CD4-positive, CD25-positive, alpha-beta regulatory T cell (primary cell): ENCODE measurements at places on chromosomes 5 and 9. TPM values are rescaled to one million over a fixed set of nuclear protein-coding genes. Genes with fewer than 3 reads are reported as not detected.

DNA sequence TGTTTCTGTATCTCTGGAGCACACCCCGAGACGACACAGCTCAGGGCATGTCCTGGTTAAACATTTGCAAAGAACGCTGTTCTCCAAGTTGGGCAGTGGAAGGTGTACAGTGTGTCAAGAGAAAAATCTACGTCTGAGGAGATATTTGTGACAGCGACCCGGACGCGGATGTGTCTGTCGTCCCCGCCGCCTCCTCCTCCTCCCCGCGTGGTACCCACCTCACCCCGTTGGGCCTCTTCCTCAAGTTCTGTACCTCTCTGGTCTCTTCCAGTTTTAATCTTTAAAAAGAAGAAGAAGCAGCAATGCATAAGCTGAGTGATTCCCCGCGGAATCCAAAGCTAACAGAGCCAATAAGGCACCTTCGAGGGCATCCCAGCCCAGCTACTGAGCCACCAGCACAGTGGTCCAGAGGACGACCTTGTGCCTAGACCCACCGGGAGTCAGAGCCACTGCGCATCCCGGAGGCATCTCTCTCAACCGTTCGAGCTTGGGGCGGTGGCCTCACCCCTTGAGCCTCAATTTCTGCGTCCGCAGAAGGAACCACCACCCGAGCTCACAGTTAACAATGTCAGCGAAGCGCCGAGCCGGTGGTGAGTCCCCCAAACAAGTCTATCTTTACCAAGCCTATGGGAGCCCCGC lies 467 bp downstream of the C9orf78 start:
- peak overlapping the region; percentile 92 for H3K4me3 ChIP-seq
- H3K4me1 ChIP-seq = peaks cover 53% of the 10 kb centered on the region
- H3K36me3 ChIP-seq = peaks cover 44% of the 10 kb centered on the region
- DNase-seq = peak; percentile 61
- peak overlapping the region; percentile 93 for H3K27ac ChIP-seq

DNA sequence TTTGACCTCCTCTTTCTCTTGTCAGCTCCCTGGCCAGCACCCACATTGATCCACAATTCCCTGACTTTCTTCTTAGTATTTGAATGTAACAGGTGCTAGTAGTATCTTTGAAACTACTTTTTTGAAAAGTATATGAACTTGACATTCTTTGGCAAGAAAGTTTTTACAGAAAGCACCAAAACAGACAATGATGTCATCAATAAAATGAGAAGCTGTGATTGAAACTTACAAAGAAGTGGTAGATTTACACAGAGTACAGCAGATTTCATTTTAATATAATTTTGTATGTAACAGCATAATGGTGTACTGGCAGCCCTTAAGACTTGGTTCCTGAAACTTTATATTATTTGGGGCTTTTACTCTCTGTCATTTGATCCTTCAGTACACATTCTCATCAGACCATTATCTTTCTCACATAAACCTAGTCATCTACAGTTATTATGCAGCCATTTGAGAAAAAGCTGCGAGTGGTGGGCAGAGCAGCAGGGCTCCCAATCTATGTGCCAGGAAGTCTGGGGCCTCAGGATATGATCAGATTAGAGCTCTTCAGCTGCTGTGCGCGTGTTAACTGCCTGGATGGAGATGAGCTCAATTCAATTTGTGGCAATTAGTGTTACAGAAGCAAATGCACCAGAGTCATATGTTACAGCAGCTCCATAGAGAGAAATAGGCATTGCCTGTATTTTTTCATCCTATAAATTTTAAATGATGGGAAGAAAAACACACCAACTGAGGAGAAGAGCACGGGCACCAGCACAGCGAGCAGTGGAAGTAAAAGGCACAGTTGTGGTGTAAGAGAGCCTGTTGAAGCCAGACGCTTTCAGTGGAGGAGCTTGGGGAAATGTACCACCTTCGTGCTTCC lies 126.1 kb downstream of the STARD4 start:
- no peak overlapping the region for H3K27ac ChIP-seq
- H3K4me1 ChIP-seq = no peaks in the 10 kb centered on the region
- no peak for DNase-seq
- H3K27me3 ChIP-seq = no peaks in the 10 kb centered on the region
- H3K36me3 ChIP-seq = peaks cover 46% of the 10 kb centered on the region
- H3K4me3 ChIP-seq = no peak overlapping the region

GRCh38 chr9:129377181-129377580 lies 199.1 kb upstream of the IER5L start:
- no peak overlapping the region for H3K27ac ChIP-seq
- DNase-seq = no peak
- H3K27me3 ChIP-seq = no peaks in the 10 kb centered on the region
- no peaks in the 10 kb centered on the region for H3K36me3 ChIP-seq
- H3K4me3 ChIP-seq = no peak overlapping the region
- no peaks in the 10 kb centered on the region for H3K4me1 ChIP-seq

OCLN gene
- total RNA-seq = 1.4 TPM

- no peak overlapping the region for H3K27ac ChIP-seq
- no peak for DNase-seq
- H3K4me1 ChIP-seq = no peaks in the 10 kb centered on the region
- H3K36me3 ChIP-seq = no peaks in the 10 kb centered on the region
- no peak overlapping the region for H3K4me3 ChIP-seq
Measured at GRCh38 chr5:35656721-35657120, 39.1 kb downstream of the SPEF2 start.

- H3K4me3 ChIP-seq = no peak overlapping the region
- no peaks in the 10 kb centered on the region for H3K27me3 ChIP-seq
- H3K36me3 ChIP-seq = peaks cover 29% of the 10 kb centered on the region
- no peak overlapping the region for H3K27ac ChIP-seq
- H3K4me1 ChIP-seq = no peaks in the 10 kb centered on the region
Measured at GRCh38 chr5:142911775-142912174, 141.6 kb downstream of the ARHGAP26 start.

GRCh38 chr5:180611140-180611850 lies 20.0 kb upstream of the SCGB3A1 start:
- H3K27me3 ChIP-seq = no peaks in the 10 kb centered on the region
- H3K4me3 ChIP-seq = no peak overlapping the region
- H3K27ac ChIP-seq = no peak overlapping the region
- no peak for DNase-seq
- H3K4me1 ChIP-seq = no peaks in the 10 kb centered on the region

GRCh38 chr9:126406075-126406667 lies 79.5 kb downstream of the MVB12B start:
- no peak overlapping the region for H3K27ac ChIP-seq
- no peaks in the 10 kb centered on the region for H3K27me3 ChIP-seq
- DNase-seq = no peak
- H3K36me3 ChIP-seq = no peaks in the 10 kb centered on the region
- H3K4me1 ChIP-seq = peaks cover 4% of the 10 kb centered on the region
- H3K4me3 ChIP-seq = no peak overlapping the region

DNA sequence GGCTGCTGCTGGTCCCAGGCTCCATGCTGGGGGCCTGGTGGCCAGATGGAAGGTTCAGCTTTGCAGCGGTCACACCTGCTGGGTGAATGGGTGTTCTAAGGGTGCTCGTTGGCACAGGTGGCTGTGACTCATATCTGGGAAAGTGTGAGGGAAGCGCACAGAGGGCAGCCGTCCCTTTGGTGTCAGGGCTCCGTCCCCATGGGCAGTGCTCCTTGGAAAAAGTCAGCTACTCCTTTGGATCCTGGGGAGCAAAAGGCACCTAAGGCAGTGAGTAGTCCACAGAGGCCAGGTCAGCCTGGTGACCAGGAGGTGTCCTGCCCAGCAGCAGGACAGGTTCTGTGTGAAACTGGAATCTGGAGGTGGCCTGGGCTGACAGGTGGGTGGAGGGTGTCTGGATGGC lies 18.4 kb upstream of the GBGT1 start:
- H3K27ac ChIP-seq = no peak overlapping the region
- H3K4me1 ChIP-seq = peaks cover 7% of the 10 kb centered on the region
- H3K27me3 ChIP-seq = peaks cover 14% of the 10 kb centered on the region
- no peak for DNase-seq
- H3K36me3 ChIP-seq = no peaks in the 10 kb centered on the region
- no peak overlapping the region for H3K4me3 ChIP-seq

DNA sequence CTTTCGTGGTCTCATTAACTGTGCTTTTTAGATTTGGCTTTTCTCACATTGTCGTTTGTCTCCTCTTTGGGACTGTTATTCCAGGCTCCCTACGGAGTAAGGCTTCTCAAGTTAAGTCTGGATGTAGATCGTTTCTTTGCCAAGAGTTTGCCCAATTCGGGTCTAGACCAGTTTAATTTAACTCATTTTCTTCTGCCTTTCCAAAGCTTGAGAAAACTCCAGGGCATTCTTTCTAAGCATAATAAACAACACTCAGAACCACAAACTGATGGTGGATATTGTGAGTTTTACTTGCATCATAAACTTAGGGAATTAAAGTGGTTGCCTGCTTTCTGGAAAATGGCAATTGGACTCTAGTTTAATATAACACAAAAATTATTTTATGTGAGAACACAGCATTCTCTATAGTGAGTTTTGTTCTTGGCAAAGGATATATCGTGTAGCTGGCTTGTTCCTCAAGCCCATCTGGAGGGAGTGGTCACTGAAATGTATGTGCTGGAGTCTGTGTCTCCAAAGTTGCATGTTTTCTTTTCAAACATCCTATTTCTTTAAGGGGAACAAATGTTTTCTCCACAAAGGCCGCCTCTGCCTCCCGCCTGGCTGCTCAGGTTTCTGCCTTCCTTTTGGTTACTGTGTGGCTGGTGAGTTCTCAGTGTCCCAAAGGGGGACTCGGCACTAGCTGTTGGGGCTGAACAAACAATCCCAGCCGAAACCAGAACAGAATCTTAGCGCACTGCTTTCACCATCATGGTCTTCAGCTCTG lies 211.3 kb upstream of the FBN2 start:
- no peak overlapping the region for H3K27ac ChIP-seq
- H3K4me3 ChIP-seq = no peak overlapping the region
- H3K27me3 ChIP-seq = no peaks in the 10 kb centered on the region
- no peak for DNase-seq

GRCh38 chr9:130051855-130052254 lies 1.9 kb upstream of the GPR107 start:
- peaks cover 23% of the 10 kb centered on the region for H3K4me1 ChIP-seq
- H3K36me3 ChIP-seq = no peaks in the 10 kb centered on the region
- H3K4me3 ChIP-seq = peak overlapping the region; percentile 34
- no peak for DNase-seq
- no peaks in the 10 kb centered on the region for H3K27me3 ChIP-seq

- no peak overlapping the region for H3K27ac ChIP-seq
- H3K4me1 ChIP-seq = no peaks in the 10 kb centered on the region
- no peak overlapping the region for H3K4me3 ChIP-seq
- no peak for DNase-seq
Measured at GRCh38 chr9:101587332-101588043, 7.3 kb downstream of the PPP3R2 start.

DNA sequence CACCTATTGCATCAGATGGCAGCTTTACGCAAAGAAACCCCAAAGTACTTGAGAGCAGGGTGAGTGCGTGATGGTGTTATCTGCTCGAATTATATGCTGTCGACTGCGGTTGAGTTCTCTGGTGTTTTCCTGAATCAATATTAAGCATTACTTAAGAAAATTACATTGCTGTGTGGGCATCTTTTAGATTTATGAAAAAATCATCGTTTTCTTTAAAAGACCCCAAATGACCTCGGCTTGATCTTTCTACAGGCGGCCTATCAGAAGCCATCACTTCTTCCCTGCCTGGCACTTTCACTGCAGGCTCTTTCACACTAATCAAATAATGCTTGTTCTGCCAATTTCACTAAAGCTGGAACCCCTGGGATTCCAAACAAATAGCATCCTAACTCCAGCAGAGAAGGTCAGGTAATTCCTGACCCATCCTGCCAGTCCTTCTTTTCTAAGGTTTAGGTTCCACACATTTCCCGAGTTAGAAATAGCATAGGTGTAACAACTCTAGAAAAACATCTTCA lies 1.7 kb downstream of the UBE2QL1 start:
- DNase-seq = no peak
- peaks cover 23% of the 10 kb centered on the region for H3K27me3 ChIP-seq
- no peak overlapping the region for H3K4me3 ChIP-seq
- no peaks in the 10 kb centered on the region for H3K4me1 ChIP-seq
- H3K36me3 ChIP-seq = no peaks in the 10 kb centered on the region
